Retina (tissue), 1 donor: ENCODE measurements at places on chromosomes 7 and 10.

GRCh38 chr7:47978790-47979144 lies 648 bp downstream of the HUS1 start:
- no peak for DNase-seq

DNA sequence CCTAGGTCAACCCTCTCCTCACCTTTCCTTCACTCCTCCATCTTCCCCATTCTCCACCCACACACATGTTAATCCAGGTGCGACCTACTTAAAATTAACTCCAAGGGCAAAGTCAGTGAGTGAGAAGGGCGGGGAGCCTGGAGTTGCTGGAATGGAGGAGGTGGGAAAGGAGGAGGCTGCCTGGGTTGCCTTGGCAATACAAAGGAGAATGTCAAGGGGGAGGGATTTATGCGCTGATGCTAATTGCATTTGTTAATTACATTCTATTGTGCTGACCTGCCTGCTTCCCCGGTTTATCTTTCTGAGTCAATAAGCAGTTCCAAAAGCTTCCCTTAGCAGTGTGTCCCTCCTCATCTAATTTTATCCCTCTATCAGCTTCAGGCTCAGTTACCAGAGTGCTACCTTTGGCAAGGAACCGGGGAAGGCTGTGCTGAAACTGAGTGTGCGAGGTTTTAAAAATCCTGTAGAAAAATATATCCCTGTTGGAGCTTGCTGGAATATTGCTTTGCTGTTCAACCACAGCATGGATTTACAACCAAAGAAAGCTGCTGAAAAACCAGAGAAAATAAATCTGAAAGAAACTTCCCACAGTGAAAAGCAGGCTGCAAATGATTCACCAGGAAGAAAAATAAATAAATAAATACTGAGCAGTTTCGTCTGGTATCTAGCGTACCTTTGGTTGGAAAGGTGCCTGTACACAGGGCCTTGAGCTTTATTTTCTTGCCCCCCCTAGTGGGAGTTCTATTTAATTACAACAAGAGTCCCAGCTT lies 113.2 kb upstream of the DGKB start:
- peak; percentile 70 for DNase-seq

GRCh38 chr10:51382181-51382580 lies 307.9 kb downstream of the PRKG1 start:
- no peak for DNase-seq

DNA sequence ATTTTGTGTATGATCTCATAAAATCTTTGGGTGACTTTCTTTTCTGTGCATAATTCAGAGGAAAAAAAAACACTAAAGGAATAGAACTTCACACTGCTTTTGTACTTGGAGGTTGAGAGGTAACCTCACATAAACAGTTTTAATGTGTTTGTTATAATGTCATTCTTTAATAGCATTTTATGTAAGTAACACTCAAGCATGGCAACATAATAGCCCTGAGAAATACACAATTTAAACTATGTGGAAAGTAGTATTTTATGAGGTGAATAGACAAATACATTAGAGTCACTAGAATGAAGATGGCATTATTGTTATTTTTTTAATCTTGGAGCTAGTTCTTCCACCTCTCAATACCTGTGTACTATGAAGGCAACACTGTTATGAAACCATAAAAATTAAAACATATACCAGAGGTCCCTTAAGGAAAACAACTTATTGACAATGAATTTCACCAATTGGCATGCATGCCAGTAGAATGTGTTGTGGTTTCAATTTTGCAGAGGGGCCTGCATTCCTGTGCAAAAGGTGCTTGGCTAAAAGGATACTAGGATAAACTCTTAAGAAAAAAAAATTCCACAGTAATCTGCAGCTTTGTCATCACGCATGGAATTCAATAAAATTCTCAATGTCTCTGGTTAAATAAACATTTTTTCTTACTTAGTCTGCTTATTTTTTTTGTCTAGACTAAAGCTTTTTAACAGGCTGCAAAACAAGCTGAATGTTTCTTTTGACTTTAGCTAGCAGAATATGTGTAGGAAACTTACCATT lies 102.5 kb downstream of the CD36 start:
- DNase-seq, result no peak

DNA sequence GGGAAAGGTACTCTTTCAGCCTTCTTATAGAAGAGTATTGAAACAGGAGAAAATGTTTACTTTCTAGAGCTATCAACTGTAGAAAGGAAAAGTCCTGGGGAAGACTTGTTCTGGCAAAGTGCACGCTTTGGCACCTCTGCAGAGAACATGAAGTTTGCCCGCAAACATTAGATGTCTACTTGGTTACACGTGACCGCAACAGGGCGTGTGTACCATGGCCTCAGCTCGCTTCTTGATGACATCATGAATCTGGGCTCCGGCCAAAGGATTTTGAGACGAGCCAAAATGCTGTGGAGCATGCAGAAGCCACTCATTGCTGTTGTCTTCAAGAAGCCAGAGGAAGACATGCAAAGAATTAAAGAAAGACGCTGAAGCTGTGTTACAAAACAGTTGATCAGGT lies 8.6 kb upstream of the TAS2R60 start:
- no peak for DNase-seq

DNA sequence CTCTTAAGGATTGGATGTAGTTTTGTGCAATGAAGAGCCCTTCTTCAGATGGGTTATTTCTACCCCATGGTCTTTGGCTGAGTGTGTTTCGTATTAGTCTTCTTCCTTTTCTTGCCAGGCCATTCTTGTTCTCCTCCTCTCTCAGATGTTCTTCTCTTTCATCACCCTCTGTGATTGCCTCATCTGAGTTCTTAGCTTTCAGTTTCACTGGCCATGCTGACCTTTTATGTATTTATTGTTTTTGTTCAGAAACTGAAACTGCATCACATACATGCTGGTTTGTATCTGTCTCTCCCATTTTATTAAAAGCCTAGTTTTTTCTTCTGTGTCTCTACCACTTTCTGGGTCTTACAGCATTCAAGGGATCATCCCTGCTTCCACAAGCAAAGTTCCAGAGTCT lies 21.7 kb upstream of the PCGF5 start:
- no peak for DNase-seq

DNA sequence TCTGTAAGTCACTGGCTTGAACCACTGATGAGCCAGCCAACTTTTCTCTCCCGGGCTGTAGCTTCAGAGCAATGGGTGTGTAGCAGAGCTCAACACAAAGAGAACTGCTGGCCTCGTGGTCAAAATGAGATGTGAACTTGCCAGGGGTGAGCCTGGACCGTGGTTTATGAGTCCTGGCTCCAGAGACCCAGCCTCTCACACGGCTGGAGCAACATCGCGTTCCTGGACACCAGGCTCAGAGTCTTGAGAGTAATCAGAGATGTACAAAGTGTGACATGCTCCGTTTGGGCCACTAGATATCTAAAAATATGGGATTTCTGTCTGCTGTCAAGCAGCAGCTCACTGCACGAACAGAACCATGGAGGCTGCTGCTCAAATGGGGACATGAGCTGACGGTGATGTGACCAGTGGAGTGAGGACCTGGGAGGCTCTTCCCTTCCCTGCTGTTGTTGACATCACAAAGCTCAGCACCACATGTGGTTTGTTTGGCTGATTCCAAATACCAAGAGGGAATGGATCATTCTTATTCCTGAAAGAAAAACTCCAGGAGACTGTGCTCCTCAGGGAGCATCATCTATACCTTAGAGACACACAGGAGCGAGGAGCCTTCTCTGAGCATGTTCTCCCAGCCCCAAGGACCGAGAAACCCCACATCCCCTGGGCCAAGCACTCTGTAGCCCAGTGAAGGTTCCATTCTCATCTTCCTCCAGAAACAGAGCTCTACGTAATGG lies 9.2 kb upstream of the SVIL start:
- DNase-seq, result no peak

GRCh38 chr10:46549171-46550075 lies 7.0 kb downstream of the GPRIN2 start:
- DNase-seq, result no peak

GRCh38 chr10:88803641-88804040 lies 1.1 kb downstream of the LIPM start:
- no peak for DNase-seq

- DNase-seq, result no peak
These were observed 10.1 kb downstream of the HNRNPA2B1 start for GRCh38 chr7:26190417-26190869.

- DNase-seq, result no peak
These were observed 16.7 kb upstream of the TEX36 start for GRCh38 chr10:125699562-125700143.
